Endothelial cell of coronary artery (primary cell): ENCODE measurements at places on chromosomes 7 and 10. TPM values are rescaled to one million over a fixed set of nuclear protein-coding genes. Genes with fewer than 3 reads are reported as not detected.

The GNGT1 gene
- not detected in 2 replicates for total RNA-seq

The LIPJ gene
- total RNA-seq = under 0.01 TPM in 1 of 2 replicates, not detected in the other

The PON1 gene
- not detected in 2 replicates for total RNA-seq

The CDK1 gene
- 19.0 and 40.9 TPM in 2 replicates for total RNA-seq

The TCERG1L gene
- total RNA-seq = not detected in 2 replicates

The FEZF1 gene
- total RNA-seq = not detected in 2 replicates

The UNCX gene
- total RNA-seq = not detected in 2 replicates

The ARPC1B gene
- 600 and 643 TPM in 2 replicates for total RNA-seq

The CHRM2 gene
- total RNA-seq = not detected in 2 replicates

The TUBB8 gene
- total RNA-seq = not detected in 2 replicates

The TAS2R41 gene
- not detected in 2 replicates for total RNA-seq

The VSTM4 gene
- total RNA-seq = 0.09 and 0.27 TPM in 2 replicates

The PRPS1L1 gene
- total RNA-seq = not detected in 2 replicates

The HOGA1 gene
- total RNA-seq = 0.09 and 0.18 TPM in 2 replicates
